ENCODE measurements at places on chromosomes 12 and 14.

GRCh38 chr14:27390155-27390554, 792.3 kb upstream of the NOVA1 start:
- DNase-seq: no peak

- DNase-seq: no peak
Measured at GRCh38 chr14:53634793-53635192, 321.8 kb downstream of the BMP4 start.

DNA sequence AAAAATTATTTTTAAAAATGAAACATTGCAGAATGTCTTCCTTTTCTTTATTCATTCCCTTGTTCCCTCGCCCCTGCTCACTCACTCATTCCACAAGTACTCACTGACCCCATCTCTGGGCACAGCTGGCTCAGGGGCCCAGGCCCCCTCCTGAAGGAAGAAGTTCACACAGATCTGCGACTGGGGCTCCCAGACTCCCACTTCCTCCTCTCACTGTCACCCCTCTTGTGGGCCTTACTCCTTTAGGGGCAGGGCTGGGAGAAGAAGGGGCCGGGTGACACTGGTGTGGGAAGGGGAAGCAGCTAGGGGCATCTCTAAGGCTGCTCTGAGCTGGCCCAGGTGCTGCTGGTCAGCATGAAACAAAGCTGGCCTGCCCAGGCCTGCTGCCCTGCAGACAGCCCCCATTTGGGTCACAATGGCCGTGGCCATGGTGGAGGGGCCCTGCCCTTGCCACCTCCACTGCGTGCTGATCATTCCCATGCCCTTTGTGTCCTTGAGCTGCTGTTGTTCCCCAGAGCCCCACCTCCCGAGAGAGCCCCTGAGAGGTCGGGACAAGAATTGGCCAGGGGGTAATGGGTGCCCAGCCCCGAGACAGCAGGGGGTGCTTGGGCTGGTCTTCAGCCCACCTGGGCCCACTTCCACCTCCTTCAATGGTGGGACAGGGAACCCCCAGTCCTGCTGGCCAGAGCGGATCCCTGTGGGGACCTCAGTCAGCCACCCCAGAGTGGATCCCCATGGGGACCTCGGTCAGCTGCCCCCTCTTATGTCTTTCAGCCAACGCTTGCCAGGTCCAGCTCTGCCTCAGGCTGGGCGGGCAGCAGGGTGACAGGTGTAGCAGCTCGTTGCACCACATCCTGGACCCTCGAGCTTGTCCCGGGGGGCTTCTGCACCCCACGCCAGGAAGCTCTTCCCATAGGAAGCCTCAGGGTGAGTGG, 212.4 kb upstream of the C14orf180 start:
- DNase-seq: no peak

GRCh38 chr14:101879529-101880336, 84.6 kb upstream of the DYNC1H1 start:
- no peak for DNase-seq

DNA sequence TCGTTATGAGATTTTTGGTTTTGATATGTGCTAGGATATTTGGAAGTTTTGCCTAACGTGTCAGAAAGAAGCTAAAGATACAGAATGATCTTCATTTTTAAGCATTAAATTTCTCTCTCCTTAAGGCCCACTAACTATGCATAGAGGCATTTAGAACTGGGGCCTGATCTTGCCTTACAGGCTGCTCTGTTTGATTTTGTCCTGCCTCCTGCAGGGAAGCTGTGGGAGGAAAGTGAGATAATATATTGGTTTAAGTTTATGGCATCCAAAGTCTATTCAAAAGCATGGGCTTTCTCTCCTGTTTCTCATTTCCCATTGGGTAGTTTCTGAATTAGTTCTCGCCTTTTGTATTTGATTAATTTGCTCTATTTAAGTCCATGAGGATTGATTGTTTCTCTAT, 250.3 kb upstream of the FBXO33 start:
- DNase-seq: no peak

DNA sequence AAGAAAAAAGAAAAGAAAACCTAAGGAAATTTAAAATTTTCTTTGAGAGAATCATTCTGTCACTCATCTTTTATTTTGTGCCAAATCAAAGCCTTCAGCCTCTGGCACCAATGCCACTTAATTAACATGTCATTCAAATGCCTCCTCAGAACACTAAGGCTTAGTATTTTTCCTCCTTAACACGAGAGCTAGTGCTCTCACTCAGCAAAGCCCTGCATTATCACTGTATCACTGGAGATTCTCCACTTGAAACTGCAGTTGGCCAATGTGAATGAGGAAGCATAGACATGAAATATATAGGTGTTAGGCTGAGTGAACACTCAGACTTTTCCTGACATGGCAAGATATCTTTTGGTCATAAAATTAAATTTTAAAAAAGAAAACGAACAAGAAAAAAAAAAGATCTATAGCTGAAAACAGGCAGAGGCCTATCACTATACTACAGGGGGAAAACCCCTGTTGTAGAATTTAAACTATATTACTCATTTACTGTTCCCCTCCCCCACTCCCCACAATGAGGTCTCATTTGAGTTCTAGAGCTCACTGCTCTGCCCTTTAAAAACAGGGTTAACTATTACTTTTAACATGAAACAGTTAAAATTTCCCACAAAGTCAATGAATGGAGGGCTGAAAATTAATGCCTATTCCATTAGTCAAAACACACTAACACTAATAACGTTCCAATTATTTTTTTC, 5.1 kb downstream of the MBIP start:
- peak; percentile 24 for DNase-seq

DNA sequence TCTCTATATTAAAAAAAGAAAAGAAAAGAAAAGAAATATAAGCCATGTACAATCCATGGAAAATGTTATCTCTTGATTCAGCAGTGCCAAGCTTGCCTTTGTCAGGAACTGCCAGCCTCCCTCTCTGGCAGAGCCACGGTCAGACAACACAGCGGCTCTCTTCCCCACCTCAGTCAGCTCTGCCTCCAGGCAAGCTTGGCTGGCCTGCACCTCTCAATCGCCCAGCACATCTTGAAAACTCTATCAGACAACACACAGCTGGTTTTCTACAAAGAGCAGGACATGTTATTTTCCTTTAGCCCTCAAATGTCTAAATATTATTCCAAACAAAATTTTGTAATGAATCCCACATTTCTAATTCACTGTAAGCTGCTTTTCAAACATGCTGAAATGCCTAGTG, 20.0 kb upstream of the GCH1 start:
- no peak for DNase-seq

DNA sequence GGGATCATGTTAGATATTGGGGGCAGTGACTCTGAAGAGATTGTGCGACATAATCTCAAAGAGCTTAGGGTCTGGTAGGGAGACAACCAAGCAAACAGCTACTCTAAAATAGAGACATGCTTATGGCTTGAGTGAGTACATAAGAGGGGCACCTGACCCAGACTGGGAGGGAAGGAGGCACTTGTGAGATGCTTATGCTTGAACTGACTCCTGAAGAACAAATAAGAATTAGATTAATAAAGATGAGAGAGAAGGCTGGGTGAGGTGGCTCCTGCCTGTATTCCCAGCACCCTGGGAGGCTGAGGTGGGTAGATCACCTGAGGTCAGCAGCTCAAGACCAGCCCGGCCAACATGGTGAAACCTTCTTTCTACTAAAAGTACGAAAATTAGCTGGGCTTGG, 19.1 kb downstream of the TMTC2 start:
- no peak for DNase-seq

DNA sequence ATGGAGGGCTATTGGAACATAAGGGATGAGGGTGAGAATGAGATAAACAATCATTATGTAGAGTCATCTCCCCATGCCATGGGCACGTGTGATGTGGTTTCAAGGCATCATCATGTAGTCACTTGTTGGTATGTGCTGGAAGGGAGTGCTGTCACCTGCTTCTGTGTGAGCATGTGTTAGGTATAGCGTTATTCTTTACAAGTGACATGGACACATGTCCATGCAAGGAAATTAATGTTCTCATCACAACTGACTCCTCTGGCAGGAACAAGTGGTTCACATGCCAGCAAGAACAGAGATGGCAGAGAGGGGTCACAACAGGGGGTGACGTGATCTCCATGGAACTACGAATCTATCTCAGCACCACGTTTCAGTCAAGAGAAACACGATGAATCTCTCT, 815.8 kb downstream of the BCL11B start:
- no peak for DNase-seq

GRCh38 chr12:113348849-113349536, 9.4 kb upstream of the PLBD2 start:
- no peak for DNase-seq

GRCh38 chr12:75419841-75420240, 29.0 kb downstream of the GLIPR1L2 start:
- no peak for DNase-seq

GRCh38 chr12:70049596-70050360, 193.5 kb upstream of the CNOT2 start:
- DNase-seq: no peak

GRCh38 chr14:41900644-41901043, 294.0 kb downstream of the LRFN5 start:
- no peak for DNase-seq

GRCh38 chr12:102992297-102992696, 34.8 kb downstream of the ASCL1 start:
- DNase-seq: no peak

GRCh38 chr12:53551889-53552291, 44.6 kb upstream of the NPFF start:
- DNase-seq: no peak

DNA sequence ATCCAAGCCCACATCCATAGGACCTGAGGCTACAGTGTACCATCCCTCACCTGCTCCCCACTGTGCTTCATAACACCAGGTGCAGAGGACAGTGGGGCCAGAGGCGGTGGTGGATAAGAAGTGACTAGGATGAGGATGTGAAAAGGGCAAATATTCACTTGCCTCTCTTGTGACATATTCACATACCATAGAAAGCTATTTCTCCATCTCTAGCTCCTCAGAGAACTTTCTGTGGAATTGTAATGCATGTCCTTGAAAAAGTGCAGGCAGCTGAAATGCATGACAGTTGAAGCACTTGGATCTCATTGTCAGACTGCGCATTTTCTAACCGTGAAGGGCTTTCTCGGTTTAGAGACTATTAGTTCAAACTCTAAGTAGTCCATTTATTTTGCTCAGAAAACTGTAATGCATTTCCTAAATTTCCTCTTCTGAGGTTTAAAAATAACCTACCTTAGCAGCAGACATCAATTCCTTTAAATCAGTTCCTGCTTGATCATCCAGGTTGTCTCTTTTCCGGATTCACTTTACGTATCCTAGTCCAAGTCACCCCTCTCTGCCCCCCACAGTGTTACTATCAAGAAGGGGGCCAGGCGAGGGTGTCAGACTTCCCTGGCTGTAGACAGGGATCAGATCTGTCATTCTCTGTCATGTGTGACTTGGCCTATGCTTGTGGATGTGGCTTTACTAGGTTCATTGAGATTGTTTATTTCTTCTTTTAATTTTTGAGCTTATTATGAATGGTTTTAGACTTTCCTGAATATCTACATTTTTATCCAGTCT, 984.0 kb upstream of the TMEM132C start:
- no peak for DNase-seq

- no peak for DNase-seq
Measured at GRCh38 chr12:115972241-115972640, 305.3 kb downstream of the MED13L start.

- DNase-seq: no peak
Measured at GRCh38 chr12:66956300-66956699, 277.4 kb upstream of the GRIP1 start.

- DNase-seq: peak; percentile 39
Measured at GRCh38 chr14:77641534-77642341, 25.3 kb upstream of the SPTLC2 start.

GRCh38 chr14:58717211-58717610, 79.4 kb downstream of the DACT1 start:
- no peak for DNase-seq

GRCh38 chr14:42335918-42336317, 729.2 kb downstream of the LRFN5 start:
- no peak for DNase-seq

- DNase-seq: no peak
Measured at GRCh38 chr14:22095860-22096513, 422.4 kb upstream of the OR4E1 start.

- DNase-seq: no peak
Measured at GRCh38 chr14:101118746-101119591, 215.4 kb upstream of the RTL1 start.

- no peak for DNase-seq
Measured at GRCh38 chr12:3083241-3083920, 6.2 kb downstream of the TSPAN9 start.

GRCh38 chr14:96038920-96039632, at the start of gene C14orf132:
Gene C14orf132, plus strand, starts transcription at chr14:96039362. Its CDS starts 139 bp downstream, at chr14:96039501.
- peak; percentile 42 for DNase-seq

GRCh38 chr14:100673807-100674154, 52.9 kb upstream of the DLK1 start:
- DNase-seq: no peak

DNA sequence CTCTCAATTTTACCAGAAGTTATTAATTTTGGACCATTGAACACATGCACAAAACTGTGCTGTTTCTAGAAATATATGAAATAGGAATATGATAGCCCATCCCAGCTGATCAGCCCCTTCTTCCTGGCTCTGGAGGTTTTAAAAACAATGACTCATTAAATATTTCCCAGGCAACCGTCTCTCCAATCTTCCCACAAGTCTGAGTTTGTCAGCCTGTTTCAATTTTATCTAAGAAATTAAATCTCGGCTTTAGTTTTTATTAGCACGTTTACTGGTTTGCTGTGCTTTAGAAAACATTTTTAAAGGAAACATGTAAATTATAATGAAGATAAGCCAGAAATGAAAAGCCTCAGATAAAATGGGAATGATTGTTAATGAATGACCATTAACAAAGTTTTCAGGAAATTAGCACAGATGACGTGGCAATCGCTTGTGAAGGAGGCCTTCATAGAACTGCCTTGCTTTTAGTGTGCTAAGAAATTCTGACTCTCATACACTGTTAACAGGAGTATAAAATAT, 89.3 kb upstream of the RAP1B start:
- no peak for DNase-seq

DNA sequence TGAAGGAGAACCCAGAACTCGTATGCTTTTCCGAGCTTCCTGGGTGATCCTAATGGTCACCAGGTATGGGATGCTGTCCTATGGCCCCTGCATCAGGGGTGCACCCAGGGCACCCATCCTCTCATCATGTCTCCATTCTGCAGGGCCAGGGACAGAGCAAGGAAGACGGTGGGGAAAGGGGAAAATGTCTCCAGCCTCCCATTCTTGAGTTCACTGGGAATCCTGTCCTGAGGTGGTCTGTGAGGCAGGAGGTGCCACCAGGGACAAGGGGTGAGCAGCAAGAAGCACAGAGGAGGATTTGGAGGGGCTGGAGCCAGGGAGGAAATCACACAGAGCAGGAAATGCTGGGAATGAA, 14.9 kb upstream of the SLC6A12 start:
- DNase-seq: no peak
